ENCODE measurements at places on chromosomes 5 and 9.

DNA sequence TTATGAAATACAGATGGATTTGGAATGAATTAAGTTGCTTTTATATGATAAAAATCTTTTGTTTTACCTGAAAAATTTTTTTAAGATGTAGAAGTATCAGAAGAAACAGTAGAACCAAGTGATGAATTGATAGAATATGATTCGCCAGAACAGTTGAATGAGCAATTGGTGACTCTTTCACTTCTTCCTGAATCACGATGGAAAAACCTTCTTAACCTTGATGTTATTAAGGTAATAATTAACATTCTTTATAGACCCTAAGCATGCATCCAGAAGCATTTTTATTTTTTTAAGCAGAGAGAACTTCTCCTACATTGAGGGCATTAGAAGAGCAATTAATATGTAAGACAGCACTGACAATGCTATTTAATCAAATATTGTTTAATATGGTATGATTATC lies 28.8 kb downstream of the WDR36 start:
- no peak for DNase-seq

GRCh38 chr9:91889161-91889911 lies 60.7 kb downstream of the ROR2 start:
- no peak for DNase-seq

DNA sequence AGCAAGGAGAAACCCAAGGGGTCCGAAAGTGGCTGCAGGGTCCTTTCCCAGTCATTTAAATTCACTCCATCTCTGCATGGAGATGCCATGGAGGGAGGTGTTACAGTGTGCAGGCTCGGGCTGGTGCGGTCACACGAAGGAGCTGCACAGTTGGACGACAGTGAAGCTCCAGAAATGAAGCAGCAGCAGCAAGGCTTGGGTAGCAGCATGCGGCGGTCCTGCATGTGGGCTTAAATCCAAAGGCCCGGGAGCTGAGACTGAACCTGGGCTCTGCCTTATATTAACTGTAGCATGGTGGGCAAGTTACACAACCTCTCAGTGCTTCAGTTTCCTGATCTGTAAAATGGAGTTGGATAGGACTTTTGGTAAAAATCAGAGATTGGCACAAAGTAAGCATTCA lies 51.4 kb downstream of the APBA1 start:
- DNase-seq = no peak

DNA sequence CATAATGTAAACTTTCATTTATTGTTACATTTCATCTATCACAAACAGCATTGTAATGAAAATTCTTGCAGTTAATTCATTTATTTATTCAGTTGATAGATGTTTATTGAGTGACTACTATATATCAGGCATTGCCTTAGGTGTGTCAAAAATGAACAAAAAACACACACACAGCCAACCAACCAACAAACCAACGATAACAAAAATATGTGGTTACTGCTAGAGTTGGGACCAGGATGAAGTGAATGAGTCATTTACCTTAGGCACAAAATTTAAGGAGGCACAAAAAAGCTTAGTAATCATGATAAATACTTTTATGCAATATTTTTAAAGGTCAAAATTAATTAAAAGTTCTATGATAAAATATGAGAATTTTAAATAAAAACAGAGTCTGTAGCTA lies 223.4 kb downstream of the CSNK1G3 start:
- no peak for DNase-seq

DNA sequence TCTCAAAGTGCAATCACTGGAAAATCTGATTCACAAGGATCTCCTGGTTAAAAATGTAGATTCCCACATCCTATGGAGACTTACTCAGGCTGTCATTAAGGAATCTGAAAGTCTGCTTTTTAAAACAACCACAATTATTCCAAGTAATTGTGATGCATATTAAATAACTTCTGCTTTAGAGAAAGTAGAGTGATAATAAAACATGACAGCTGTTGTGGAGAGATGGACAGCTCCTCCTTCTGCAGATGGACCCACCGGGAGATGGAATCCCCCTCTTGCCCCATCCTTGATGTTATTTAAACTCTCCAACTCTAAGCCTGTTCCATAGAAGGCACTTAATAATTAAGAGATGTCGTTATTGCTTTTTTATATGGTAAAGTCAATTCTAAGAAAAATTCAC lies 802.2 kb downstream of the CDH12 start:
- DNase-seq = no peak

- DNase-seq = no peak
Measured at GRCh38 chr9:79757881-79758669, 186.3 kb downstream of the TLE4 start.

DNA sequence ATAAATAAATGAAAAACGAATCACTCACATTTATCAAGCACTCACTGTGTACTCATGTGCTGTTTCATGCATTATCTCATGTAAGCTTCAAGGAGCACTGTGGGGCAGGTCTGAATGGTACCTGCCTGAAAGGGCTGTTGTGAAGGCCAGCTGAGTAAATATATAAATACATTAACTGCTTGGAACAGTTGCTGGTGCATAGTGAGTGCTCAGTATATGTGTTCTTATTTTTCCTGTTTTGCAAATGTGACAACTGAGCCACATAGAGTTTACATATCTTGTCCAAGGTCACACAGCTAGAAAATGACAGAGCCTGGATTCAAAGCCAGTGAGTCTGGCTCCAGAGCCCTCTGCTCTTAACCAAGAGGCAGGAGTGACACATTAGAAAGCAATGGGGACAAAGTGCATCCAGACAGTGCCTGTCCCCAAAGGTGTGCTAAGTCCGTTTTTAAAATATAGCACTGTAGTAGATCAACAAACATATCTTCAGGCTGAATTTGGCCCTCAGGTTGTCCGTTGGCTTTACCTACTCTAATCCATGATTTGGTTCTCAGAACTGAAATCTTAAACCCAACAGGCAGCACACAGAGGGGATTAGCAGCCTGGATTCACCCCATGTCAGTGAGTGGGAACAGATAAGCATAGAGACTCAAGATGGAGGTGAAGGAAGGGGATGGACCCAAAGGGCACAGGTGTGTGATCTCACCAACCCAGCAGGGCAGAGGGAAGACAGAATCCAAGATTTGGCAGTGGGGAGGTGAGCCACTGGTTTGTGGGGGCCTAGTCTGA lies 70.8 kb downstream of the WWC1 start:
- no peak for DNase-seq

GRCh38 chr9:38213631-38214299 lies 144.7 kb upstream of the SHB start:
- no peak for DNase-seq

- DNase-seq = no peak
Measured at GRCh38 chr5:178235588-178235974, 3.0 kb upstream of the PHYKPL start.

GRCh38 chr5:173319646-173320045 lies 8.6 kb downstream of the STC2 start:
- no peak for DNase-seq

- DNase-seq = no peak
Measured at GRCh38 chr5:71810471-71811195, 91.6 kb downstream of the CARTPT start.

DNA sequence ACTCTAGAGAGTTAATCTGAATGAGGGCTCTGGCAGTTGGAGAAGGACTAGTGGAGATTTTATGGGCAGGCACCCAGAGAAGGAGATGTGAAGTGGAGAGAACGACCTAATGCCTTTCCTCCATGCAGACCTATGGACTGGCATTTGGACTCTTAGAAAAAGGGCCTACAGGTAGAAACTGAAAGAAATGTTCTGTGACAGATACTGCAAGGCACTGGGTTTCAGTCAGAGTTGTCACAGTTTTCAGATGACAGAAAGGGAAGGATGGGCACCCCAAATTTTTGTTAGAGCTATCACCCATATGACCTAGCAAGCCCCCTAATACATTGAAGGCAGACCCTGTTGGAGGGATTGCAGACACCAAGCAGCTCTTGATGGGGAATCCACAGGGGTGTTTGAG lies 406.8 kb downstream of the CCDC171 start:
- DNase-seq = no peak

- no peak for DNase-seq
Measured at GRCh38 chr9:93955111-93955980, at the start of gene BARX1. BARX1 (minus strand) TSS chr9:93955355; CDS start chr9:93955146, 209 bp downstream.

GRCh38 chr5:146327257-146327870 lies 11.3 kb upstream of the POU4F3 start:
- no peak for DNase-seq

DNA sequence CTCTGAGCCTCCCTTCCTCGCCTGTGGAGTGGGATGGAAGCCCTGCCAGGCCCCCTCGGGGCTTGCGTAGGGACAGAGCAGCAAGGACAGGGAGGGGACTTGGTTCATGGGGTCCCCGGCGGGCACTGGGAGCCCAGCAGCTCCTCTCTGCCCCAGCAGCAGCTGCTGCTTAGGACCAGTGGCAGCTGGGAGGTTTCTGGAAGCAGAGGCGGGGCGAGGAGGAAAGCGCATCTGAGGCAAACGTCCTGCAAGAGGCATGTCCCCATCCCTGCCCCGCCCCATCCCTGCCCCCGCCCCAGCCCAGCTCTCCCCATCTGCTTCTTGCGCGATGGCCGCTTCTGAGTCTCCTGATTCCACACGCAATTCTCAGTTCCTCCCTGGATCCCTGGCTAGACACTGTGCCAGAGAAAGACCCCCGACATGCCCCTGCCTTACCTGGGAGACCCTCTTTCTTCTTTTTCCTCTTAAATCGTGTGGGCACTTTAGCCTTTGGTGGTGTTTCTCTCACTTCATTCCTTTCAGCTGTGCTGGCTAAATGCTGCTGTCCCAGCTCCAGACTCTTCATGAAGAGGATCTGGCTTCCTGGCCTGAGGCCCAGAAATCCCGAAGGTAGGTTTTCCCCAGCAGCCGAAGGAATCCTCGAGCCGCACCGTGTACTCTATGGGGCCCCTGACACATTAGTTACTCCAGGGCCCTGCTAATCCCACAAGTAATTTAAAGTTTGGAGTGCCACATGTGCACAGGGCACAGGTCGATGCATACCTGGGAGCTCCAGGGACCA lies 4.4 kb upstream of the OR2S2 start:
- DNase-seq = no peak

DNA sequence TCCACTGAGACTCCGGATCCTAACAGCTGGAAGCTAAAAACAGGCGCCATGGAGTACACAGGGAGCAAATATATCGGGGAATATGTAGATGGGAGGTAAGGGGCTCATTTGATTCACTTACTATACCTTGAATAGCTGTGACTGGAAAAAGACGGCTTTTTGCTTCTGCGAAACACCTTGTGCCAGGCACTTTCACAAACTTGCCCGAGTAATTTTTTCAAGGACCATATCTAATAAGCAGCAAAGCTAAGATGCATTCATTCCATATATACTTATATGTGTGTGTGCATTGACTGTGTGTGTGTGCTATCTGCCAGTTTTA lies 178 bp downstream of the MORN5 start:
- no peak for DNase-seq

- no peak for DNase-seq
Measured at GRCh38 chr9:84061613-84062193, 81.1 kb downstream of the RMI1 start.

GRCh38 chr9:11933926-11934325 lies 759.3 kb upstream of the TYRP1 start:
- DNase-seq = no peak

DNA sequence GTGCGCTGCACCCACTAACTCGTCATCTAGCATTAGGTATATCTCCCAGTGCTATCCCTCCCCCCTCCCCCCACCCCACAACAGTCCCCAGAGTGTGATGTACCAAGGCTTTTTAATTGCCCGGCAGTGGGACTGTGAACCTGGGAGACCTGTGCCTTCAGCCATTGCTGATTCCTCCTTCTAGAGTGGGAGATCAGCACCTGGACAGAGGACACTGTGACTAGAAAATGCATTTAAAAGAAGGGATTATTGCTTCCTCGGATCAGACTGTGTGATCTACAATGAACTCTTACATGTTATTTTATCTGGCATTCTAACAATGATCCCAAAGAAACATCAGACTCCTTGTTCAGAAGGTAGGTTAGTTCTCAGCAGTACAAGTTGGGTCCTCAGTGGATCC lies 25.9 kb downstream of the CTSL start:
- no peak for DNase-seq

GRCh38 chr5:72596956-72597355 lies 89.7 kb upstream of the ZNF366 start:
- no peak for DNase-seq

DNA sequence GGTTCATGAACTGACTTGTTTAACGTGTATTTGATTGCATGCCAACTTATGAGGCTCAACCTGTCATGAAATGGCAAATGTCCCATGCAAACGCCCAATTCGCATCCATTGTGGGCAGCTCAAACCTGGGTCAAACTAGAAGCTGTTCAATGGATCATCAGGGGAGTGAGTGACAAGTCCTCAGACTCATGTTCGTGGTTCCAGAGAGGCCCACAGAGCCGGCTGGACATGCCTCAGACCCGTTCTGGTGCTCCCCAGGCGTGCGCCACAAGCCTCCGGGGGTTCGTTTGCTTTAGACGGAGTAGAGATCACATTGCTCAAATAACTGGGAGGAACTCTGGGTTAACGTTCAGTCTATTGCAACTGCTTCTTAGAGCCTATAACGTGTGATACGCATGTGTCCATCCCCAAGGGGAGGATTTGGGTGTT lies 15.0 kb downstream of the GFI1B start:
- DNase-seq = no peak

GRCh38 chr5:1165864-1166263 lies 35.5 kb upstream of the SLC6A19 start:
- DNase-seq = no peak

GRCh38 chr9:122228191-122228567 lies 578 bp downstream of the LHX6 start:
- no peak for DNase-seq

- no peak for DNase-seq
Measured at GRCh38 chr5:1429066-1429465, 16.2 kb downstream of the SLC6A3 start.

DNA sequence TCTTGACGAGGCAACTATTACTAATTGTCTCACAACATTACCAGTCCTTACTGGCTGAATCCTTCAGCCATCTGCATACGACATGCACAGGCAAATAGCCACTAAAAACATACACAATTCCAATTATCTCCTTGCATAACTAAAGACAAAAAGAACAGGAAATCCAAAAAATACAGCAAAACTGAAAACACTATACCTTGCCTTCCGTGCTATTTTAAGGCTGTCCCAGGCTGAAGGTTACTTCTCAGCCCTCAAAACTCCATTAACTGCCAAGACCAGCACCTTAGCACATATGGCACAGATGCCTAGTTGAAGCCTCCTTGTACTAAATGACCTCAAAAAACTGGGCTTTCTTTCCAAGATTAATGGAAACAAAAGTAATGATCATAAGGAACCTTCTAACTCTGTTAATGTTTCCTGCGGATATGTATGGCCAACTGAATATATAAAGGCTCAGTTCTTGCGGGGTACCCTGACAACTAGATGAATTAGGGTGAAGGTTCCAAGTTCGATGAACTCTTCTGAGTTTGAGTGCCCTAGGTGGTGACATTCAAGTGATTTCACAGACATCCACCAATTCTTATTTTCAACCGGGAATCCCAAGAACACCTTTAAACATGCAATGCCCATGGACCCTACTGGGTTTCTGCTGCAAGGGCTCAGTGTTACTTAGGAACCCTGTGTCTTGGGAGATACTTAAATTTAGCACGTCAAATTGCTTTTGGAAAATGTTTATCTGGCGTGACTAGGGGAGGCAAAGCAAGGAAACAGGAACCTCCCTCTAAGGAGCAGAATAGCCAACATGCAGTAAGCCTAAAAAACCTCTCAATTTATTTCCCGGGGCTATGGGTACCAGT lies 455.3 kb downstream of the RAB3C start:
- no peak for DNase-seq

All from nucleus accumbens (tissue), 56 donors.